Activated CD4-positive, alpha-beta T cell treated with anti-CD3 and anti-CD28 coated beads, Interleukin-2, amount 10 ng/mL, durations not matched to agents 24 days and 14 days (primary cell): ENCODE measurements at places on chromosomes 16 and 17. TPM values are rescaled to one million over a fixed set of nuclear protein-coding genes. Genes with fewer than 3 reads are reported as not detected.
A peak's percentile ranks its signal among the peaks of the same experiment; 100 is the strongest.

TRPV2 gene
- total RNA-seq, result 29.6 and 38.7 TPM in 2 replicates

DNA sequence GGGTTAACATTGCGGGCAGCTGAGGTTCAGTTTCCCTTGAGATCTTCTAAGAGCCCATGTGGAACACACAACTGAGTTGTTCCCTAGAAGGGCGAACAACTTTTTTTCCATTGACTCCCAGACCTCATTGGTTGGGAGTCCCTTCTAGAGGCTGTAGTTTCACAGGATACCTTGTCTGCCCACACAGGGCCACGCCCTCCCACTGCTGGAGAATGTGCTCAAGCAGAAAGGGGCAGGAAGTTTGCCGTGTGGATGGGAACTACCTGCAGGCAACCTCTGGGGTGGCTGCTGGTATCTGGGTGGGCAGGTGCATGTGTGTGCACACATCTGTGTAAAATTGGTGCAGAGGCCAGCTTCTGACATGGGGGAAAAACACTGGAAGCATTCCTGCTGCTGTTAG, 178.8 kb upstream of the PSMD7 start:
- DNase-seq, result no peak
- H3K4me3 ChIP-seq, result no peak overlapping the region
- H3K27me3 ChIP-seq, result no peaks in the 10 kb centered on the region
- H3K27ac ChIP-seq, result no peak overlapping the region

DNA sequence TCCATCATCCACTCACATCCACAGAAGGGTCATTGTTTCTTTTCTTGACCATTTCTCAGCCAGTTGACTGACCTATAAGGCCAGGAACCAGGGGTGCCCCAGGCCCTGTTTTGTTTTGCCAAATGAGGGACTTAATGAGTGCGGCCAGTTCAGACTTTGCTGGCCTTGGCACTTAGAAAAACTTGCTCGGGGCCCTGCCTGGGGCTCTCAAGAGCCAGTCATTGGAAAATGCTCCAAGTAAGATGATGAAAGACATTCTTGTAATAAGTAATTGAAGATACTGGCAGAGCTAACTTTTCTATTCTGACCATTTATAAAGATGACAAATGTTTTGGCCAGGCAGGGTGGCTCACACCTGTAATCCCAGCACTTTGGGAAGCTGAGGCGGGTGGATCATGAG, 29.0 kb upstream of the CLEC18B start:
- H3K27ac ChIP-seq, result no peak overlapping the region
- H3K27me3 ChIP-seq, result no peaks in the 10 kb centered on the region
- no peaks in the 10 kb centered on the region for H3K4me1 ChIP-seq
- H3K36me3 ChIP-seq, result peaks cover 48% of the 10 kb centered on the region

DNA sequence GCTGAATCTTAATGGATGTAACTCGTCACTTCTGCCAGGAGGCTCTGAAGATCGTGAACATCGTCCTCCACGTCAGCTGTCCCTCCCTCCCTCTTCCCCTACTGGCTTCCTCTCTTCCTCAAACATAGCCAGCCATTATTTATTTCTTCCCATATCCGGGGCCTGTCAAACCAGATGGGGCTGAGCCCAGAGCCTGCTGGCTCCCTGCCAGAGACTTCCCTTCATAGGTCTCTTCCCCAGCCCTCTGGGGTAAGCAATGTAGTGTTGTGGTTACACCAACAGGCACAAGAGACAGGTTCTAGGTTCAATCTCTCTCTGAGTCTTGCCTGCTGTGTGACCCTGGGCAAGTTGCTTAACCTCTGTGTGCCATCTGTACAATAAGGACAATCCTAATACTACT, 40.1 kb upstream of the ZFP90 start:
- no peaks in the 10 kb centered on the region for H3K36me3 ChIP-seq
- no peak overlapping the region for H3K27ac ChIP-seq
- DNase-seq, result no peak
- peaks cover 5% of the 10 kb centered on the region for H3K27me3 ChIP-seq
- no peaks in the 10 kb centered on the region for H3K4me1 ChIP-seq

GRCh38 chr17:42617956-42618431, 8.5 kb downstream of the TUBG1 start:
- no peak for DNase-seq
- no peak overlapping the region for H3K27ac ChIP-seq
- peaks cover 24% of the 10 kb centered on the region for H3K36me3 ChIP-seq
- peaks cover 10% of the 10 kb centered on the region for H3K4me1 ChIP-seq
- no peaks in the 10 kb centered on the region for H3K27me3 ChIP-seq
- H3K4me3 ChIP-seq, result no peak overlapping the region

DNA sequence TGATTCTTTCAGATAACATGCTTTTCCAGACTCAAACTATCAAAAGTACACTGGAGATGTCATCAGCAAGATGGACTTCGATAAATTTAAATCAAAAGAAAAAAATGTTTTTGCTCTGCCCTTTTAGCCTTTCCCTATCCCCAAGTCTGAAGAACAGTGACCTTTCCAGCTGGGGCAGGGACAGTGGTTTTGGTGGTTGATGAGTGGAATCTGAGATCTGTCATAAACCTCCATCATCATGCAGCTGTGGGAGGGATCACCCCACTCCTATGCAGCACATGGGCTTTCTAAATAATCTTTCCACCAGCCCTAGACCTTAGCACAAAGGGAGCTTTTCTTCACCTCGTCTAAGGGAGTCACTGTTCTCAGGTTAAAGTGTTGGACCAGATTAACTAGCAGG, 869.5 kb upstream of the SOX9 start:
- no peaks in the 10 kb centered on the region for H3K4me1 ChIP-seq
- H3K4me3 ChIP-seq, result no peak overlapping the region
- no peaks in the 10 kb centered on the region for H3K36me3 ChIP-seq
- H3K27me3 ChIP-seq, result no peaks in the 10 kb centered on the region

GRCh38 chr17:69325518-69326376, 1.2 kb downstream of the ABCA5 start:
- peaks cover 9% of the 10 kb centered on the region for H3K36me3 ChIP-seq
- DNase-seq, result no peak
- peak overlapping the region; percentile 77 for H3K27ac ChIP-seq
- H3K27me3 ChIP-seq, result peaks cover 17% of the 10 kb centered on the region
- peak overlapping the region; percentile 99 for H3K4me3 ChIP-seq
- H3K4me1 ChIP-seq, result peaks cover 29% of the 10 kb centered on the region

KRTAP9-2 gene
- total RNA-seq, result not detected in 2 replicates

- no peaks in the 10 kb centered on the region for H3K36me3 ChIP-seq
- no peak overlapping the region for H3K4me3 ChIP-seq
- H3K27me3 ChIP-seq, result no peaks in the 10 kb centered on the region
- no peak for DNase-seq
- no peaks in the 10 kb centered on the region for H3K4me1 ChIP-seq
- no peak overlapping the region for H3K27ac ChIP-seq
Measured at GRCh38 chr16:10120953-10121352, 61.3 kb downstream of the GRIN2A start.

DNA sequence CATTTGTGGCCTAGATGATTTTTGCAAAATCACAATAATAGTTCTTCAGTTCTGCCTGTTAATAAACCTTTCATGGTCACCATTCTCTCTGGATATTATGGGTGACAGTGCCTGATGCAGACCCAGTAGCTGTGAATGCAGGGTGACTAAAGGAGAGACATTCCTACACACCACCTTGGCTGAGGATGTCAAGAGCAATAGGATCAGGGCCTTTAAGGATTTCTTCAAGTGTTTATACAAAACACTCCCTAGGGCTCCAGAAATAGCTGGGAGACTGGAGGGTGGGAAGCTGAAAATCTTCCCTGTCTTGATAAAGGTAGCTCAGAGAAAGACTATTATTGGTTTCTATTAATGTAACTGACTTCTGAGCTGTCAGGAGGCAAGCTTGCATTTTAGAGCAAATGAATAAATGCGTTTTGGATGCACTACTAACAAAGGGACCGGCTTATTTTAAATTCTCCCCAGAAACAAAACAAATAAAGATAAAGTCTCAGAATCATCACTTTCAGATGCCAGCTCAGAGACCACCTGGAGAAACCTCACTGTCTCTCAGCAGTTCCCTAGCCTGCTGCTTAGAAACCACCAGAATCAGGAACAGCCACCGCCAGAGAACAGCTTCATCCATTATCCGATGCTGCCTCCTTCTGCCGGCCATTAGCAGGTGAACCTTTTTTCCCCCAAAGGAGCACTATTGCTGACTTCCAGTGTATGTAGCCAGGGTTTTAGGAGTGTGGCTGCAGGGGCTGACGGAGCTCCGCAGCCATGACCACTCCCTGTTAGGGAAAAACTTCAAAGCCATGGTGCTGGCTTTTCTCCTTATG, 171.4 kb upstream of the DYNLRB2 start:
- no peaks in the 10 kb centered on the region for H3K4me1 ChIP-seq
- H3K4me3 ChIP-seq, result no peak overlapping the region
- no peak overlapping the region for H3K27ac ChIP-seq
- H3K27me3 ChIP-seq, result peaks cover 4% of the 10 kb centered on the region
- H3K36me3 ChIP-seq, result no peaks in the 10 kb centered on the region
- DNase-seq, result no peak

GRCh38 chr17:8002721-8003593, 542 bp downstream of the GUCY2D start:
- DNase-seq, result no peak
- no peaks in the 10 kb centered on the region for H3K36me3 ChIP-seq
- H3K27ac ChIP-seq, result no peak overlapping the region
- peaks cover 5% of the 10 kb centered on the region for H3K4me1 ChIP-seq
- peaks cover 48% of the 10 kb centered on the region for H3K27me3 ChIP-seq

GRCh38 chr16:69405757-69406156, 18.7 kb upstream of the CYB5B start:
- peaks cover 9% of the 10 kb centered on the region for H3K4me1 ChIP-seq
- no peaks in the 10 kb centered on the region for H3K36me3 ChIP-seq
- DNase-seq, result no peak
- H3K27ac ChIP-seq, result no peak overlapping the region
- no peak overlapping the region for H3K4me3 ChIP-seq
- peaks cover 2% of the 10 kb centered on the region for H3K27me3 ChIP-seq

DNA sequence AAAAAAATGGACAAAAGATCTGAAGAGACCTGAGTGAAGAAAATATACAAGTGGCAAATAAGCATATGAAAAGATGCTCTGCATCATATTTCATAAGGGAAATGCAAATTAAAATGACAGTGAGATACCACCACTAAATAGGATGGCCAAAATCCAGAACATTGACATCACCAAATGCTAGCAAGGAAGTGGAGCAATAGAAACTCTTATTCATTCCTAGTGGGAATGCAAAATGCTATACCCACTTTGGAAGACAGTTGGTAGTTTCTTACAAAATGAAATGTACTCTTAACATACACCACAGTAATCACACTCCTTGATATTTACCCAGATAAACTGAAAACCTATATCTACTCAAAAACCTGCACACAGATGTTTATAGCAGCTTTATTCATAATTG, 33.6 kb downstream of the DHRS7B start:
- H3K36me3 ChIP-seq, result no peaks in the 10 kb centered on the region
- H3K4me3 ChIP-seq, result no peak overlapping the region
- no peaks in the 10 kb centered on the region for H3K27me3 ChIP-seq
- peaks cover 3% of the 10 kb centered on the region for H3K4me1 ChIP-seq
- no peak for DNase-seq

- H3K4me3 ChIP-seq, result peak overlapping the region; percentile 60
- H3K27ac ChIP-seq, result no peak overlapping the region
- no peaks in the 10 kb centered on the region for H3K36me3 ChIP-seq
- DNase-seq, result no peak
- peaks cover 36% of the 10 kb centered on the region for H3K27me3 ChIP-seq
- H3K4me1 ChIP-seq, result no peaks in the 10 kb centered on the region
Measured at GRCh38 chr17:32927201-32927723, 691 bp upstream of the TMEM98 start.

FAM83G gene
- total RNA-seq, result 15.7 and 17.8 TPM in 2 replicates

- peaks cover 2% of the 10 kb centered on the region for H3K4me1 ChIP-seq
- peaks cover 8% of the 10 kb centered on the region for H3K27me3 ChIP-seq
- DNase-seq, result no peak
- no peak overlapping the region for H3K27ac ChIP-seq
- H3K36me3 ChIP-seq, result no peaks in the 10 kb centered on the region
Measured at GRCh38 chr17:49511810-49512209, 16.7 kb downstream of the NGFR start.
